ENCODE measurements at places on chromosomes 2 and 18.

GRCh38 chr2:34652636-34653035 lies 1053.5 kb upstream of the FAM98A start:
- peak; percentile 9 for DNase-seq

- DNase-seq, result no peak
Observed at GRCh38 chr2:77328134-77328931, 193.8 kb downstream of the LRRTM4 start.

- no peak for DNase-seq
Observed at GRCh38 chr2:120430957-120431356, 85.0 kb downstream of the INHBB start.

- no peak for DNase-seq
Observed at GRCh38 chr2:39703181-39703872, 37.6 kb downstream of the TMEM178A start.

GRCh38 chr18:5237723-5238370 lies 40.8 kb upstream of the AKAIN1 start:
- peak; percentile 72 for DNase-seq

GRCh38 chr2:33370636-33371265 lies 105.7 kb upstream of the RASGRP3 start:
- DNase-seq, result no peak

DNA sequence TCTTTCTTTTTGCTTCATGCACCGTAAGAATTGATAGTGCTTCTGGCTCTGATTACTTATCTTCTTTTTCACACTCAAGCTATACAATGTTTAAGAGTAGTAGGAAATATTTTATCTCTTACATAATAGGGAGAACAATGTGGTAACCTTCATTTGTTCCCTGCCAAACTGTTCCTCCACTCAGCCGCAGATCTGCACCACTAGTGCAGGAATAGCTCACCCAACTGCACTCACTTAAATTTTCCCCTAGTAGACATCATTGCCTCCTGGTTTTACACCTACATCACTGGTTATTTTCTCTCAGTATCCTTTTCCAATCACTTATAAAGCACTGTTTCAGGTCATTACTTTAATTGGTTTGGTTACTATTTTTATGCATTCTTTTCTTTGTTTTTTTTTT lies 283.5 kb upstream of the ZNF804A start:
- DNase-seq, result no peak

DNA sequence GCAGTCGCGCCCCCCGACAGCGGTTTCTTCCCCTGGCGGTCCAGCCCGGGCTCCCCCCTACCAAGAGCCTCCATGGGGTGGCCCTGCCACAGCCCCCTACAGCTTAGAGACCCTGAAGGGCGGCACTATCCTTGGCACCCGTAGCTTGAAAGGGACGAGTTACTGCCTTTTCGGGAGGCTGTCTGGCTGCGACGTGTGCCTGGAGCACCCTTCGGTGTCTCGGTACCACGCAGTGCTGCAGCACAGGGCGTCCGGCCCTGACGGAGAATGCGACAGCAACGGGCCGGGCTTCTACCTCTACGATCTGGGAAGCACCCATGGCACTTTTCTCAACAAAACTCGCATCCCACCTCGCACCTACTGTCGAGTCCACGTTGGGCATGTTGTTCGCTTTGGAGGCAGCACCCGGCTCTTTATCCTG lies 475 bp downstream of the SLC4A1AP start:
- DNase-seq, result no peak

- DNase-seq, result no peak
Observed at GRCh38 chr2:111161971-111162370, 41.3 kb downstream of the BCL2L11 start.

DNA sequence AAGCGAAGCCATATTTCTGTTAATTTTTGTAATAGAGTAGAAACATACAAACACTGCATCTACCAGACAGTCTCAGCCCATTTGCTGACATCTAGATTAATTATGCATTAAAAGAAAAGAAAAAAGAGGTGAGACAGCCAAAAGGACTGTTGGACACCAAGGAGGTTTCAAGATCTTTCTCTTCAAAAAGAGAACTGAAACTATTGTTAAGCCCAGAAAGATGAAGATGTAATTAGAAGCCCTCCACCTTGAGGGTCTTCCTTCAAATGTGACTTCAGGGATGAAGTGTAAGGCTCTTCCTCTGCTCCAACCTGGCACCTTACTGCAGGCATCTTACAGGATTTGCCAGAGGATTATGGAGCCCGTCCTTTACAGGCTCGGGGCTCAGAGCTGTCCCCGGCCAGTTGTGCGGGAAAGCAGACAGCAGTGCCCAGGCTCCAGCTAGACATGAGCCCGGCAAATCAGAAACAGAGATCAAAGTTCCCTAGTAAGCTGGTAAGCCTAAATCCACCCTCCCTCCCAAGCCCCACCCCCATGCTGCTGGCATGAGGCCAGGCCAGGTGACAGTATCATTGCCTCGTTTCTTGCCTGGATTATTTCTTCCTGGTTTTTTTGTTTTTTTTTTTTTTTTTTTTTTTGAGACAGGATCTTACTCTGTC lies 38.9 kb downstream of the ADI1 start:
- peak; percentile 39 for DNase-seq

GRCh38 chr2:98177286-98177685 lies 90.3 kb downstream of the VWA3B start:
- DNase-seq, result no peak

DNA sequence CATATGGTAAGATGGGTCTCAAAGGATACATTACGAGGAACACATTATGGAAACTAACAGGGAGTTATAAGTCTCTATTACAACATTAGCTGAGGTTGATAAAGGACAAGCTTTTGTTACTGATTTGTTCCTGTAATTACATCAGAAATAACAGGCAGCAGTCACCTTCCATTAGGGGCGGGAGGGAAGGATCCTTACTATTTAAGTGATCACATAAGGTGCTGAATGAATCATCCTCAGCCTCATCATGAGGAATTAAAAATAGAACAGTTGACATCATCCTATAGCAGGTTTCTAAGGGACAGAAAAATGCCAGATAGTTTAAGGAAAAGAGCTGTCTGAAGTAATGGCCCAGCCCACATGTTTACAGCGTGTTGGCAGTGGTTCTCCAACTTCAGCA lies 86.9 kb upstream of the MGAT5 start:
- DNase-seq, result no peak

DNA sequence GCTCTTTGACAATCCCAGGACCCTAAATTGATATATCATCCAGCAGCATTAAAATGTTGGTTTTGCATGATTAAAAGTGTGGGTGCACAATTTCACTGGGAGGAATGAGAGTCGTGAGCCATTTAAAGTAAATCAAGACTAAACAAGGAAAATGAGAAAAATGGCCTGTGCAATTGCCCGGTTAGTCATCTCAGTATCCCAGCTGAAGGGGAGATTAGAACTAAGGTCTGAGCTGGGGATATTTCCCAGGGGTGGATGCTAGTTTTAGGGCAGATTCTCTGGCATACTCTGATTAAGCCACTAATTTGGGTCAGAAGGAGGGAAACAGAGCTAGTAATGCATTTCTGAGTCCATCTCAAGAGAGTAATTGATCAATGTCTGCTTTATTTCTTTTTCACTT lies 177.2 kb downstream of the EN1 start:
- no peak for DNase-seq

DNA sequence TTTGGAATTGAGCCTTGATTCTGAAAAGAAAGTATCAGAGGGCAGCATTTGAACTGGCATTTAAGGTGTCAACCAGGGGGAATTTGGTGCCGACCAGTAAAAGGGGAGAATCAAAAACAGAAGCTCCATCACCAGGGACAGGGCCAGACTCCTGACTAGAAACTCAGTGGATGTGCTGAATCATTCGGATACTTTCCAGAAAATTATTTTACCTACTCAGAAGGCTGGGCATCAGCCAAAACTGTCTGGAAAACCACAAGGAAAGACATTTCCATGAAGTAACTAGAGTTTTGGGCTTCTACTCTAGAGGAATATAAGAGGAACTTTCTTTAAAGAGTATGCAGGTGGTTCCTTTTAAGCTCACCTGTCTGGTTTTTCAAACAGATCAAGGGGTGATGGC lies 756.6 kb downstream of the RNF144A start:
- no peak for DNase-seq
